ENCODE measurements at places on chromosomes 1 and 21.

- no peak for DNase-seq
These were observed 79.5 kb upstream of the CD34 start for GRCh38 chr1:207990455-207990854.

DNA sequence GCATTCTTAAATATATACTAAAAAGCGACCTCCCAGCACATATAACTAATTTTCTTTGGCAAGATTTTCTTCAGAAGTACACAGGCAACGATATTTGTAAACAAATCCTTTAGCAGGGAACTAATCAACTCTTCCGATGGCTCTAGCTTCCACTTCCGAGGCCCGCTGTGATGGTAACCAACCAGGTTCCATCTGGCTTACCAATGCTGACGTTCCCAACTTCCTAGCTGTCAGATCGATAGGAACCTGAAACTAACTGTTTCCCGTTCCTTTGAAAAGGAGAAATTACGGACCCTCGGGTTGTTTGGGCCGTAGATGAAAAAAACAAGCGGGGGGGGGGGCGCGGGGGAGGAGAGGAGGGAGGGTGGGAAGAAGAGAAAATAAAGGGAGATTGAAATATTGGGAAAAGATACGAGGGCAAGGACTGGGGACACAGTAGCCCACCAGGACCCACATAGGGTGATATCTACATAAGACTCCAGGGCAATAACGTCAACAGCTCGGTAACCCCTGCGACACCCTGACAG lies 513 bp downstream of the GTF2B start:
- DNase-seq: no peak

GRCh38 chr1:230972855-230973271 lies 5.8 kb downstream of the TTC13 start:
- DNase-seq: peak; percentile 36

- DNase-seq: no peak
These were observed 441 bp downstream of the YARS1 start for GRCh38 chr1:32816676-32817158.

GRCh38 chr1:38829368-38829767 lies 30.2 kb downstream of the RRAGC start:
- no peak for DNase-seq

DNA sequence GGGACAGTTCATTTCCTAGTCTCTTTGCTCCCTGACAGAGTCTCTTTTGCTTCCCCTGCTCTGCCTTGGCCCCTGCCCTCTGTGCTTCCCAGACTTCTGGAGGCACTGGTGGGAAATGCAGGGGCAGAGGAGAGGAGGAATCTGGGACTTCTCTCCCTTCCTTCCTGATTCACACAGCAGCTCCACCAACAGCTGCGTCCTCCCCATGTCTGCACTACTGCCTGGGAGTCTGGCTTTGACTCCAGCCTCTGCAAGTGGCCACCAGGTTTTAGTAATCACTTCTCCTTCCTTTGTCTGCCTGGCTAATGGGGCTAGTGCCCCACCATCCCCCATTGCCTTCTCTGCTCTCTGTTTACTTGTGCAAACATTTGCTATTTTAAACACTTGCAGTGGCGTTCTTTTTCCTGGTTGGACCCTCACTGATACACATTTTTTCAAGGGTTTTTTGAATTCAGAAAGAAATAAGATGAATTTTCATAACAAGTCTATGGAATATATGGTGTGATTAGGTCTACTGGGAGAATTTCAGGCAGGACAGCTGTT lies 21.9 kb downstream of the FASLG start:
- DNase-seq: no peak

DNA sequence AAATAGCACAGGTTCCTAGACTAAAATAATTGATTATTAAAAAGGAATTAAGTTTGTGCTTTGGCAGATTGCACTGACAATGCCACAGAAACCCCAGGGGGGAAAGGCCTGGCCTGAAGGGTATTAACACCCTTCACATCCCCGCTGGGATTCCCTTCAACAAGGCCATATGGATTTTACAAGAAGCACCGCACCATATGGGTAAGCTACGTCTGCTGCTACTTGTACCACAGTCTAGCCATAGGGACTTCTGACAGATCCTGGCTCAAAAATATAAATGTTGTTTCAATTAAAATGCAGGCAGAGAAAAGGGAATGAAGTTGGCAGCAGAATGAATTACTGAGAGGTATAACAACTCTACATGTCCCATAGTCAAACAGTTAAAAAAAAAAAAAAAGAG lies 101.0 kb downstream of the DENND1B start:
- no peak for DNase-seq

DNA sequence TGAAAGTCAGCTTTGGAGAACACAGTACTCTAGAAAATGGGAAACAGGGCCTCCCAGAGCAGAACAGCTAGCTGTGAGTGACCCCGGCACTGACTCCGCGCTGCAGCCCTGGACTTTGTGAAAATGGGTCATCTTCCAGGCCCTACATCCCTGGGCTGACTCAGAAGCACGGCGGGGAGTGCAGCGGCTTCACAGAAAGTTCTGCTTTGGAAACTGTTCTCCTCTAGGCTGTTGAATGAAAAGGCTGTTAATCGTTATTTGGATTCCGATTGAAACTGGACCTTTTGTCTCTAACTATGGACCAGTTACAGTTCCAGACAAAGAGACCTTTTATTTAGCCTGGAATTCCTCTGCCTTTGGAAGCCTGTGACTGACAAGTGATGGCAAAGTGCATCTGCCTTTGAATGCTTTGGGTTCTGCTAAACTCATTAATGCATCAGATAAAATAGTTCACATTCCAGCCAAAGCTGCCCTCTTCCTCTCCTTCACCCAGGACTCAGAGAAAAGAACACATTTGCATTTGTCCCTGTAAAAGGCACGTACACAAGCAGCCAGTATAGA lies 144.9 kb upstream of the HOOK1 start:
- DNase-seq: no peak

DNA sequence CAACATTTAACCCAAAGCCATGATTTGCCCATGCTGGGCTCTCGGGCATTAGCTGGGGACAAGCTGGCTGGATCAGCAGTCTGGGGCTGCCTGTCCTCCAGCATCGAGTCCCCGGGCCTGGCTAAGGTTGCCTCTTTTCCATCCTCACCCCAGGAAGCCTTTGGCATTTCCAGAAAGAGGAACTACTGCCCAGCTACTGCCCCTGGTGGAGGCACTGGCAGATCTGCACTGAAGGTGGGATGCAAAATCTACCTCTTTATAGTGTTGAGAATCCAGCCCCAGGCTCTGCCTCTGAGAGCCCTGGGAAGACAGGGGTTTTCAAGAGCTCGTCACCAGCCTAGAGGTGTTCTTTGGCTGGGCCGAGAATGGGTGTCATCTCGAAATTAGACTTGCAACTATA lies 635.9 kb downstream of the MATN1 start:
- DNase-seq: no peak

DNA sequence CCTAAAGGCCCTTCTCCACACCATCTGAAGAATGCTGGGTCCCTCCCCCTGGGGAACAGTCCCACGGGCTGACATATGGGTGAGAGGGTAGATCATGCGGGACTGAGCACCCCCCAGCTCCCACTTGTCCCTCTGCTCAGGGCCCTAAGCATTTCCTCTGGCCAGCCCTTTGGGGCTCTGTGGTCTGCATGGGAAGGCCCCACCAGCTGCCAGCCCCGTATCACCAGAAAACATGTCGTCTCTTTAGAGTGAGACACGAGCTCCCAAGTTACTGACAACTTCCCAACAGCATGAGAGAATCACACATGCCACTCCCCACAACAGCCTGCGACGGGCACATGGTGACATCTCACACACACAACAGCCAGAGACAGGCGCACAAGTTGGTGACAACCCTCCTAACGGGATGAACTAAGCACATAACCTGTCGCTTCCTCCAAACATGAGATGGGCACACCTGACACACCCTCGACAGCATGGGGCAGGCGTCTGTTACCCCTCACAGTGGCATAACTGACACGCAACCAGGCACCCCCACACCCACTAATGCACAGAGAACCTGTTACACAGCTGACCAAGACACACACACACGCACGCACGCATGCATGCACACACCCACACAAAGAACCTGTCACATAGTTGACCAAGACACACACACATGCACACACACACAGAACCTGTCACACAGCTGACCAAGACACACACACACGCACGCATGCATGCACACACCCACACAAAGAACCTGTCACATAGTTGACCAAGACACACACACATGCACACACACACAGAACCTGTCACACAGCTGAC lies 41.2 kb downstream of the AHDC1 start:
- DNase-seq: no peak

DNA sequence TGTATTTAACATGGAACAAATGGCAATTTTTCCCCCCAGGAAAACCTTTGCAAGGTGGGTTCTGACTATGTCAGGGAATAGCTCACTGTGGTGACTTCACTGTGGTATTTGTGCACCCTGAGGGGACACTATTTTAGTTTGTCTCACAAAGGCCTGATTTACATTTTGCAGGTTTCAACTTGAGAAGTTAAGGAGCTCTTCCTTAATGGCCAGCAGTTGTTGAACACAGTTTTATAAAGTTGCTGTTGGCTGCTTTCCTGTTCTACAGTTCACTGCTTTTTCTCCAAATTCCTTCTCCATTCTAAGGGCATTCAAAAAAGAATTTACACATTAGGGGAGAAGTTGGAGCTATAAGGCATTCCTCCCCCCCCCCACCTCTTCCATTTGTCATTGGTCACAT lies 4.6 kb downstream of the LAMC1 start:
- DNase-seq: no peak

DNA sequence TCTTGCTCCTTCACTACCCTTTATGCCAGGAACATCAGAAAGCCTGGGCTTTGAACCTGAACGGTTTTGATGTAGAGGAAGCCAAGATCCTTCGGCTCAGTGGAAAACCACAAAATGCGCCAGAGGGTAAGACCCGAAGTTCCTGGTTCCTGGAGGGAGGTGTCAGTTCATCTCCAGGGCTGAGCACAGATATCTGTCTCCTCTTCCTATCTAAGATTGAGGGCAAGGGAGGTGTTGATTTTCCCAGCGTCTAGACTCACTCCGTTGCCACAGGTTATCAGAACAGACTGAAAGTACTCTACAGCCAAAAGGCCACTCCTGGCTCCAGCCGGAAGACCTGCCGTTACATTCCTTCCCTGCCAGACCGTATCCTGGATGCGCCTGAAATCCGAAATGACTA lies 915 bp downstream of the CDC20 start:
- DNase-seq: no peak

- DNase-seq: no peak
These were observed 69.3 kb downstream of the GLIS1 start for GRCh38 chr1:53669621-53670191.

GRCh38 chr1:173475564-173476196 lies 1.5 kb upstream of the PRDX6 start:
- peak; percentile 9 for DNase-seq

DNA sequence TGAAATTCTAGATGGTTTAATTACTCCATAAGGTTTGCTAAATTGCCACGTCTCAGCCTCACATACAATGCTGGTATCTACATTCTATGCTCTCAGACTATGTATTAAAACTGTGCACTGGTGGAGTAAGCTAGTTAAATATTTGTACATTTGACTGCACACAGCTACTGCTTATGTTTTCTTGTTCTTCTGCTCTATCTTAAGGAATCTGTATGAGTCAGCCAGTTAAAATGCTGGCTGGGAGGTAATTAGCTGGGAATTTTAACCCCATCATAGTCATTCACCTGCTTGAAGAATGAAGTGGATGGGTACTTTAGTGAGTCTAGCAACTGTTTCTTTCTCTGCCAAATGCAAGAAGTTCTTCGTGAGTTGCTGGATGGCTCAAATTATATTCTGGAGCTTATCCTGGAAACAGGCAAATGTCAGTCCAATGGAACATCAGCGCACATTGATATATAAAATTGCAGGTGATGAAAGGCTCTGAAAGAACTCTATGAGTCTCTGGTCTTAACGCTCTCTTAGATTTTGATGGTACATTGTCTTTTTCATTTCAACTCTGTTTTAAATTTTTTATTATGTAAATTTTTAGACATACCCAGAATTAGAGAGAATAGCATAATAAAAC lies 83.4 kb downstream of the BACH1 start:
- no peak for DNase-seq

DNA sequence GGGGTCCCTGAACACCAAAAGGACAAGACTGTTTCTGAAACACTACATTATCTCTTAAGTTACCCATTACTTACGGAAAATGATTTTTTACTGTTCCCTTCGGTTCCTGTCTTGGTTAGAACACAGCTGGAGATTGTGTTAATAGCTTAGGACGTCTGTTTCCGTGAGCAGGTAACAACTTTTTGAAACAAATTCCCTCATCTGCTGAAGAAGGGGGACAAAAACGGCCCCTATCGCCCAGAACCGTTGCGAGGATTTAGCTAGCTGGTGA lies 67.8 kb downstream of the SLC35A3 start:
- no peak for DNase-seq

GRCh38 chr1:179817056-179817455 lies 60.5 kb downstream of the TOR1AIP2 start:
- DNase-seq: no peak

GRCh38 chr1:236685917-236686814 lies at the start of gene ACTN2:
TSS of gene ACTN2 (plus strand) at chr1:236686499. CDS start at chr1:236686674, 175 bp downstream.
- DNase-seq: peak; percentile 41

DNA sequence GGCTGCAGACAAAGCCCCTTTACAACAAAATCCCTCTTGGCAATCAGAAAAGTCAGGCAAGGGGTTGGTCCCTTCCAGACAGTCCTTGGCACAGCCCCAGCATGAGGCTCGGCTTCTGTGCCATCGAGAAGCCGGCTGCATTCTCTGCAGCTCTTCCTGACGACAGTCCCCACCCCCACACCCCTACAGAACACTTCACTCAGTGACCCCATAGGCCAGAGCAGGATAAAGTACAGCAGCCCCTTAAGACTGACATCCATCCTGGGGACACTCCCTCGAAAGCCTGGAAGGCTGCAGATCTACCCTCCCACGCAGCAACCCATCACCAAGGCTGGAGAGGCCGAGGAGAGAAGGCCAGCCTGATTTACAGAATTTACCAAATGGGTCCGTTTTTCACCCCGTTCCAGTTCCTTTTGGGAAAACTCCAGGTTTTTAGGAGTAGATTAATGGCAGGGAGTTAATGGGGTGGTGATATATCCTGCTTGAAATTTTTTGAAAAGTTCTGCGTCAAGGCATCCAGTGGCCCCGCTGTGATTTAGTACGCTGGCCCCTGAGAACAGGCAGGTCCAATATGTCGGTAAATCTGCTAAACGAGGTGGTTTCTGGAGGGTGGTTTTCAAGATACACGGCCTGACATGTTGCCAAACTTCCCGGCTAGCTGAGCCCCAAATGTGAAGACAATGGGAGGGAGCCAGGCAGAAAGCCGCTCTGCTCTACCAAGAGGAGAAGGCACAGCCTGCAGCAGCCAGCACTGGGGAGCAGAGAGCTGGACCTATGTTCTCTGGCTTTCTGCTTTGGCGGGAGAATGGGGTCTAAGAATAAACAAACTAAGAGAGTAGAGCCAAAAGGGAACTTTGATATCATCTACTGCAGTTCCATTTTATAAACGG lies 81.7 kb downstream of the SSBP3 start:
- no peak for DNase-seq

DNA sequence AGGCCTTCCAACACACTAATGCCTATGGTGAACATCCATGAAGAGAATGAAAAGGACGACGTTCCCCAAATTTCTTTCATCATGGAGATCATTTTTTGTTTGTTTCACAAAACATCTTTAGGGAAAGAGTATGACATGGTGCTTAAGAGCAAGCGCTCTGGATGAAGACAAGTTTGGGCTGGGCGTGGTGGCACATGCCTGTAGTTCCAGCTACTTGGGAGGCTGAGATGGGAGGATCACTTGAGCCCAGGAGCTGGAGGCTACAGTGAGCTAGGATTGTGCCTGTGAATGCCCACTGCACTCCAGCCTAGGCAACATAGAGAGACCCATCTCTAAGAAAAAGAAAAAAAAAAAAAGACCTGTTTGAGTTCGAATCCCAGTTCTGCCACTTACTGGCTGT lies 253.1 kb downstream of the PTPRU start:
- no peak for DNase-seq

GRCh38 chr1:26861889-26862378 lies 1.0 kb upstream of the SFN start:
- DNase-seq: no peak
